ENCODE measurements at places on chromosomes 2 and 18. TPM values are rescaled to one million over a fixed set of nuclear protein-coding genes. Genes with fewer than 3 reads are reported as not detected.

HRH4 gene
- total RNA-seq, result not detected

EN1 gene
- not detected for total RNA-seq

SCN1A gene
- not detected for total RNA-seq

MAPK4 gene
- total RNA-seq, result not detected

SATB2 gene
- total RNA-seq, result 5.4 TPM

CCDC142 gene
- total RNA-seq, result 15.0 TPM

PRKAG3 gene
- total RNA-seq, result not detected

NTSR2 gene
- not detected for total RNA-seq

ACVR1C gene
- total RNA-seq, result not detected

TUBB8B gene
- not detected for total RNA-seq

ALPG gene
- total RNA-seq, result not detected

Measured in Caki2 (cell line).